Lung microvascular endothelial cell (primary cell): ENCODE measurements at places on chromosomes 11 and 22.
A peak's percentile ranks its signal among the peaks of the same experiment; 100 is the strongest.

GRCh38 chr22:26592421-26592891 lies 2.5 kb upstream of the TPST2 start:
- DNase-seq = no peak

DNA sequence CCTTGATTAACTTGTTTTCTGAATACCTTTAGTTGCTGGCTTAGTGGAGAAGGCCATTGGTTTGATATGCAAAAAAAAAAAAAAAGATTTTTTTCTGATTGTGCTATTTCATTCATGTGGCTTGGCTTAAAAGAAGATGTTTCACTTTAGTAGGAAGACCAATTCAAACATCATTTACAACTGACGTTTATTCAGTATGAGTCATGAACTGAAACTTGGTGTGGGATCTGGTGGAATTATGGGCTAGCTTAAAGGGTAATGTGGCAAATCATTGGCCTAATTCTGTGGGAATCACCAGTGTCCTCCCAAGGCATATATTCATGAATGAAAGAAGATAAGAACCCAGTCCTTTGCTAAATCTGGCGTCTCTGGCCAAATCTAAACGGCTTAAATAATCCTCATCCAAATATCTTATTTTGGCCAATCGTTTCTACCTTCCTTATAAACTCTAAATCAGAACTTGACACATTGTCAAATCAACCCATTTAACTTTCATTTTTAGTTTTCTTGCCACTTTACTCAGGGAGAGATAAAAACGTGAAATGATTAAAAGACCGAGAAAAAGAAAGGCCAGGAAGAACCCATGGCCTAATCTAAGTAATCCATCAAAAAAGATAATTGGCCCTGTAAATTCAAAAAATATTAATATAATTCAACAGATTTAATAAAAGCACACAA lies 77.0 kb downstream of the DDIAS start:
- DNase-seq = peak; percentile 71

- no peak for DNase-seq
These were observed 3.8 kb downstream of the NCF4 start for GRCh38 chr22:36864454-36865215.

- DNase-seq = peak; percentile 14
These were observed 718.8 kb downstream of the CNTN5 start for GRCh38 chr11:99739464-99740089.

GRCh38 chr11:68036717-68037239 lies 2.0 kb upstream of the TCIRG1 start:
- peak; percentile 34 for DNase-seq

DNA sequence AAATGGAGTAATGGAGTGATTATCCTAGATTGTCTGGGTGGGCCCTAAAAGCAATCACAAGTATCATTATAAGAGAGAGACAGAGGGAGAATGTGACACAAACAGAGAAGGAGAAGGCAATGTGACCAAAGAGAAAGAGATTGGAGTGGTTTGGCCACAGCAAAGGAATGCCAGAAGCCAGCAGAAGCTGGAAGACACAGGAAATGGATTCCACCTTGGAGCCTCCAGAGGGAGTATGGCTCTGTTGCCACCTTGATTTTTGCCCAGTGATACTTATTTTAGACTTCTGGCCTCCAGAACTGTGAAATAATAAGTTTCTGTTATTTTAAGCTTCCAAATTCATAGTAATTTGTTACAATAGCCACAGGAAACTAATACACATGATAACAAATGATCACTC lies 36.8 kb upstream of the OR5P2 start:
- DNase-seq = no peak

DNA sequence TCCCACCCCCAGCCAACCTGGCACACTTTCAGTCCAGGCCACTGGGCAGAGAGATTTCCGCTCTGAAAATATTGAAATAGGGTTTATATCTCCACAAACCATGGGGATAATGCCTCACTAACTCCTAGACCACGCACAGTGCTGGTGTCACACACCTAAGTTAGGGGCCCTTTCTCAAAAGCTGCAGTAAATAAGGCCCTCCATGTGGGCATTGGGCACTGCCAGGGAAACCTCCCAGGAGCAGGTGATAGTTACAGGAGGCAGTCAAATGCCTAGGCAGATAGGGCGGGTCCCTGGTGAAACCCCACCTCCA lies 3.1 kb upstream of the IL10RA start:
- no peak for DNase-seq

GRCh38 chr22:20533095-20533878 lies 25.9 kb downstream of the MED15 start:
- no peak for DNase-seq

GRCh38 chr11:106331176-106331575 lies 253.7 kb downstream of the AASDHPPT start:
- no peak for DNase-seq

DNA sequence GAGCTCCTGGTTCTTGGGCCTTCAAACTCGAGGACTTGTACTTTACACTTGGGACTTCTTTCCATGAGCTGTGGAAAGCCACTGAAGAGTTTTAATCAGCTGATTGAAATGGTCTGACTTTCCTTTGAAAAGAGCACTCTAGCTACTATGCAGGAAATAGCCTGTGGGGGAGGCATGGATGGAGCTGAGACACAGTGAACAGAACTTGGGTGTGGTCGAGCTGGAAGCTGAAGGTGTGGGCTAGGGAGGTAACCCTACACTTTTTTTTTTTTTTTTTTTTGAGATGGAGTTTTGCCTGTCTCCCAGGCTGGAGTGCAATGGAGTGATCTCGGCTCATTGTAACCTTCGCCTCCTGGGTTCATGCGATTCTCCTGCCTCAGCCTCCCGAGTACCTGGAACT lies 17.5 kb upstream of the CAPRIN1 start:
- no peak for DNase-seq

DNA sequence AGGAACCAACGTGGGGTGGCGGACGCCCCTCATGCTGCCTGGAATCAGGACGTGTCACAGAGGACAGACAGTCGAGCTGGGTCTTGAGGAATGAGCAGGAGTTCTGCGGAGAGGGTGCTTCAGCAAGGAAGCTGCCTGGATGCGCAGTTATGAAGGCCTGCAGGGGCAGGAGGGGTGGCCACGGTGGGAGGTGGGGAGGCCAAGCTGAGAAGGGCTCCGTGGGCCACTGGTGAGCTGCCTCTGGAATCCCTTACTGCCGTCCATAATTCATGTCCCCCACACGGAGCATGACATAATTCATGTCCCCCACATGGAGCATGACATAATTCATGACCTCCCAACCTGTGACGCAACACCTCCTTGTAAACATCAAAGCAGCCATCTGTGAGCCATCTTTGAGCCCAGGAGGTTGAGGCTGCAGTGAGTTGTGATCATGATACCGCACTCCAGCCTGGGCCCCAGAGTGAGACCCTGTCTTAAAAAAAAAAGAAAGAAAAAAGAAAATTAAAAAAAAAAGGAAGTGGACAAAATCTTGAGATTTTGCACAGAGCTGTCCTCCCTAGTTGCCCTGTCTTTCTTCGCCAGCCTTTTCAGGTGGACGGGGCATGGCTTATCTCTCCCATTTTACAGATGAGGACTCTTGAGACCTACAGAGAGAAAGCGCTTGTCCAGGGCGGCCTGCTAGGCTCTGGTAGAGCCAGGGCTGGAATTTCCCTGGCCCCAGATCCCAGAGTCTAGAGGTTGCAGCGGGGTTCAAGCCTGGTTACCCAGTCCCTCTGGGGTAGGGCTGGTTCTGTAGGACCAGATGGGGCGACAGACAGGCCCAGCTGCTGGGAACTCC lies 24.3 kb upstream of the PICK1 start:
- peak; percentile 40 for DNase-seq

DNA sequence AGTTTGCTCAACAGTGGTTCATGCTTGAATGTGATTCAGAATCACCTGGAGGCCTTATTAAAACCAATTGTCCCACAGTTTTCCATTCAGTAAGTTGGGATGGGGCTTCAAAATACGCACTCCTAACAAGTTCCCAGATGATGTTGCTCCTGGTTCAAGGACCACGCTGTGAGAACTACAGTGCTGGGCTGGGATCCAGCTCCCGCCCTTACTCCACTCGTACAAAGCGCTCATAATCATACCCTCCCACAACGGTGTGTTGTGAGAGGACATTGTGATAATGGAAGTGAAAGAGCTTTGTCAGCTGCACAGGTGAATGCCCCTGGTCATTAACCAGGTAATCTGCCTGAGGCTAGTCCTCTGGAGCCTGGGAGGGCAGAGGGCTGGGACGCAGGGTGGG lies 1.3 kb upstream of the CD82 start:
- peak; percentile 15 for DNase-seq

- DNase-seq = no peak
These were observed 1022.5 kb downstream of the TBC1D22A start for GRCh38 chr22:47784991-47785390.

DNA sequence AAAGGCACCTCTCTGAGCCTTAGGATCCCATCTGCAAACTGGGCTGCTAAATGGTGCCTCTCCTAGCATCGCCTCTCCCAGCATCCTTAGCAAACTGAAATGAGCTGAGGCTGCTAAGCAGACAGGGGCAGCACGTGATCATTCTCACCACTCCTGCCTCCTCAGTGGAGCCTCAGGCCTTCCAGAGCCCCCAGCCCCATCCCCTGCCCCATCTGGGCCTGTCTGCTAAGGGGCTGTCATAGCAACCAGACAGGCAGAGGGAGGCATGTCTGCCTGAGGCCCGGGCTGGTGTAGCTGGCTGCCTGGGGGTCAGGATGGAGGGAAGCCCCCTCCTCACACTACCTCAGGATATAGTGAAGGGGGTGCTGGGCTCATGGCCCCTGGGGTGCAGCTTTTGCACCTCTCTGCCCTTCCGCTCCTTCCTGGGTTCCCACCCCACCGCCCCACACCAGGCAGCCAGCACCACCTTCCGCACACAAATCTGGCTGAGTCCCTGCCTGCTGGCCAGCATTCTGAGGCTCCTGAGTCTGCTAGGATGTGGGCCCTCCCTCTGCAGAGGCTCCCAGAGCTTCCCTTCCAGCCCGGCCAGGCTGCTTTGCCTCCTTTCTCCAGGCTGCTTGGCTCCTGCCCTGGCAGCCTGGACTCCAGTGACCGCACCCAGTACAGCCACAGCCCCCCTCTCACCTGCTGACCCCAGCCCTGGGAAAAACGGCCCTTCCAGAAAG lies 47.5 kb upstream of the TTLL12 start:
- no peak for DNase-seq

GRCh38 chr22:49025791-49026493 lies 801.7 kb downstream of the BRD1 start:
- no peak for DNase-seq

DNA sequence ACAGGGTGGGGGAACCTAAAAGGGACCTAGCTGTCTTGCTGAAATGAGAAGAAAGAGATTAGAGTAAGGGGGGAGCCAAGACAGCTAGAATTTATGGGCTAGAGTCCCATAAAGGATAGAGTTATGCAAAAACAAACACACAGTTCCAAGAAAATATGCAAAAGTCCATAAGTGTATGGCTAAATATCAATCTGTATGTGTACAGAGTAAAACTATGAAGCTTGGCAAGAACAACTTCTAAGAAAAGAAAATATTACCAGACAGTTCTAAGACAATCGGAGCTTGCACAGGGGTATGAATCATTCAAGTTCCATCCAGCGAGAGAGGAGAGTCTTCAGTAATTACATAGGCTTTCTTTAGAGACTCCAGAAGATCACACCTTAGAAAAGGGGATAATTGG lies 41.8 kb downstream of the GDPD4 start:
- DNase-seq = no peak

GRCh38 chr11:59616396-59616982 lies 915 bp upstream of the OSBP start:
- DNase-seq = no peak

DNA sequence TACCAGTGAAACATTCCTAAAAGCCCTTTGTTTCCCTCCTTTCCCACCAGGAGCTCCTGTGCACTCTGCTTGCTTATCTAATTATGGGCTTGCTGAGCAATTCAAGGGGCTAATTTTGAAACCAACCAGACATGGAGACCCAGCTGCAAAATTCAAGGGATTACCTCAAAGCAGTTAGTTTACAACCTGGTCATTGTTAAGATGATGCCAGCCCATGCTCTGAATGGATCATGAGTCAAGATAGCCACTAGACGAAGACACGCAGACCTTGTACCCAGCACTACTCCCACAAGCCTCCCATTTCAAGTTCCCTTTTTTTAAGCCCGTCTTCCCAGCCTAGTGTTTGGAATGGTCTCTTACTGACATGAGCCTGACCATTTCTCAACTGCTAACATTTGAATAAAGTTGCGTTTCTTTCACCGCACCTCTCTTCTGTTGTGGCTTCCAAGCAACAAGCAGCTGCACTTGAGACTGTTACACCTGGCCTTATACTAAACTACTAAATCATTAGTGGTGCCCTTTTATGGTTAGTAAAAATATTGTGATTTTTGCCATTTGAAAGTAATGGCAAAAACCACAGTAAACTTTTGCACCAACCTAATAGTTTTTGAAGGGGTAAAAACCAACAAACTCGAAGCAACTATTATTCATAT lies 315.3 kb upstream of the LUZP2 start:
- no peak for DNase-seq

- peak; percentile 71 for DNase-seq
These were observed at the start of gene C11orf52 for GRCh38 chr11:111918390-111919256. C11orf52 (plus strand) TSS chr11:111918913; CDS start chr11:111918973, 60 bp downstream.

- no peak for DNase-seq
These were observed 17.4 kb upstream of the H19 start for GRCh38 chr11:2015025-2015424.

DNA sequence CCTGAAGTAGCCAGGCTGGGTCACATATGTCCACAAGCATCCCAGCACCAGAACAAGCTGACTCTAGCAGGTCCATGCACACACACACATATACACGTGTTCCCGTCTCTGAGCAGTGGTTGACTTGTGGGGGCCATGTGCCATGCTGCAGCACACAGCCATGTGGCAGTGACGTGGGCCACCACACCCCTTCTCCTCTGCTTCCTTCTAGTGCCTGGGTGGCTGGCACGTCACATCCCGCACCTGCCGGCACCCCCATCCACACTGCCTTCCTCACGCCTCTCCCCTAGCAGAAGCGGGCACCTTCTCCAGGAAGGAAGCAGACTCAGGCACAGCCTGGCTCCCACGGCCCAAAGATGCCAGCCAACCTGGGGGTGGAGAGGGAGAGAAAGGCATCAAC lies 9.5 kb downstream of the SYT7 start:
- DNase-seq = no peak

DNA sequence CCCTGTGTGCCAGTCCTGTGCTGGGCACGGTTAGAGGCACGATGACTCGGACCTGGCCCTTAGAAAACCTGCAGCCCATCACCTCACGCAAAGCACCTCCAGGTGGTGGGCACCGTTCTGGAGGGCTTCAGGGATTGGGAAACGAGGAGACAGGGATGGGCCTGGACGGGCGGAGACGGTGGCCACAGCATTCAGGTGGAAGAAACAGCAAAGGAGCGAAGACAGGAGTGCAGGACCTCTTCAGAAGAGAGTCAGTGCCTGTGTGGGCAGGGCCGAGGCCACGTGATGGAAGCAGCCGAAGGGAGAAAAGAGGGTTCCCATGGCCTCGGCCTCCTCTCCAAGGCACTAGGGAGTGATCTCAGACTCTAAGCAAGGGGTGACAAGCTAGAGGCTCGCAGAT lies 8.1 kb upstream of the SLC22A12 start:
- no peak for DNase-seq

- no peak for DNase-seq
These were observed 26.5 kb upstream of the WNT7B start for GRCh38 chr22:46003271-46004091.
